ENCODE measurements at places on chromosomes 12 and 14.
A peak's percentile ranks its signal among the peaks of the same experiment; 100 is the strongest.

- DNase-seq = no peak
These were observed 175.9 kb upstream of the BMP4 start for GRCh38 chr14:54132496-54132895.

- no peak for DNase-seq
These were observed 158.6 kb upstream of the CCND2 start for GRCh38 chr12:4114986-4115385.

GRCh38 chr14:92456215-92457015 is 57.2 kb upstream of the RIN3 start:
- peak; percentile 65 for DNase-seq

DNA sequence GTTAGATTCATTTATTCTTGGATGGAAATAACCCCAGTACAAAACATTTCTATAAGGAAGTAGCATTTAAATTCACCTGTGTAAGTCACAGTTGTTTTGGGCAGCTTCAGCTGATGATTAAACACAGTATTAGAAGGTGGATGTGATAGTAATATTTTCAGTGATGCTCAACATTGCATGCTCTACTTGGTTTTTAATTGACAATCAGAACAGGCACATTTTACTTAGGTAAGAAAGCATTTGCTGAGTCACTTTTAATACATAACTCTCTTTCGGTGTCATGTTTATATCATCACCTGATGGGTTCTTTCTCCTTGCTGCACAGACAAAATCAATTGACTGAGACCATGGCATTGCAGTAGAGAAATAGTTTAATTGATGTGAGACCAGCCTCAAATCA is 80.7 kb downstream of the CMAS start:
- no peak for DNase-seq
